ENCODE measurements at places on chromosomes 12 and 14. TPM values are rescaled to one million over a fixed set of nuclear protein-coding genes. Genes with fewer than 3 reads are reported as not detected.

DNA sequence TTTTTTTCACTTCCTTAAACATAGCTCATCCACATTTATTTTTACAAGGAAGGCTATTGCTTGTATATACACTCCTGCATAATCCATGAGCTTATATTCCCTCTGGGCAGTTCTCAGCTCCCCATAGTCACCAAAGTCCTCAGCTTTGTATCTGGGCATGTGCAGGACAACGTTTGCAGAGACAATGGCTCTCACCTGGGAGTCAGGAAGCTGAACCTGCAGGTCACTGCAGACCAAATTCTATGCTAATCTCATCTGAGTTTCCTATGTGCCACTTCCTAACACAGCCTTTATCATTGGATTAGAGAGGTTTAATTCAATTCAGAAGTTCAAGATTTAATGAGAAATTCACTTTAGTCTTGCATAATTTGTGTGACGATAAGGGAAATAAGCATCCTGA is 131.5 kb downstream of the KCNK10 start:
- no peak for DNase-seq

DNA sequence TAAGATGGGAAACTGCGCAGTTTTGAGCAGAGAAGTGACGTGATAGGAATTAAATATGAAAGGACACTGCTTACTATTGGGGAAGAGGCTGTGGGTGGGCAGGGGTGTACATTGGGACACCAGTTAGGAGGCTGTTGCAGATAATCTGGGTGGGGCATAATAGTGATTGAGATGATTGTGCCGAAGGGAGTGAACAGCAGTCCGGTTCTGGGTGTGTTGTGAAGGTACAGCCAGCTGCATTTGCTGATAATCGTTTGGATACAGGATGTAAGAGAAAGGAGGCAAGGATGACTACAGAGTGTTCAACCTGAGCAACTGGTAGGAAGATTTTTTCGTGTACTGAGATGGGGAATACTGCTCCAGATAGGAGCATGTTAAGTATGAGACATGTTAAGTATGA is 205.2 kb upstream of the NEDD1 start:
- no peak for DNase-seq

- DNase-seq = no peak
Measured at GRCh38 chr12:87756111-87756510, 273.1 kb downstream of the C12orf50 start.

DNA sequence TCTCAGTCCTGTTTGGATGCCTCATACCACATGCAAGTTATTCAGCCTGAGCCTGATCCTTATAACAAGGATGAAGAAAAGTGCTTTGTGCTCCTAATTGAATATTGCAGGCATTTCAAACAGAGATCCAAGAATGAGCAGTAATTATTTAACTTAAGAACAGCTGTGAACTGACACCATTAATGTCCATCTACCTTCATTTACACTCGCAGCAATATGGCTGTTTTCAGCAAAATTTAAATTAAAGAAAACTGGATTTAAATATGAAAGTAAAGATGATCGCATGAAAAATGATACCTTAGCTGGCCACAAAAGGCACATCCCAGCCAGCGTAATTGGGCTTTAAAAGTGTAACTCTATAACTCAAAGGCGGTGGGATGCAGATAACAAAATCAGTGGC is 466.3 kb downstream of the GALC start:
- no peak for DNase-seq

- no peak for DNase-seq
Measured at GRCh38 chr14:63638493-63638892, 3.2 kb downstream of the WDR89 start.

GRCh38 chr12:66640691-66641460 is 38.0 kb downstream of the GRIP1 start:
- no peak for DNase-seq

DNA sequence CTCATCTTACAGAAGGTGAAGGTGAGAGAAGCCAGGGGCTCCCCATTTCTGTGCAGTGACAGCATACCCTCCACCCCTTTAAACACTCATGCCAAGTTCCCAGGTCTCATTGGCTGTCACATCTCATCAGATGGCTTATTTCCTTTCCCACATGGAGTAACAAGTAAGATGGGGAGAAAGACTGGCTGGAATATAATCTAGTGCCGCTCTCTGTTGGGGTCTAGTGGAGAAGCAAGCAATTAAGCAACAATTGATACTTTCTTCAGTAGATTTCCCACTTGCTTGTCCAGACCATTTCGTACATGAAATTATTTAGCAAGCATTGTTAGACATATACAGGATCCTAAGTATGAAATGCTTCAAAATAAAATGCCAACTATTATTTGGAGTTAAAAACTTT is 92.2 kb downstream of the SLC5A8 start:
- no peak for DNase-seq

- DNase-seq = no peak
Measured at GRCh38 chr14:91356181-91356763, 61.3 kb downstream of the CCDC88C start.

GRCh38 chr14:100076133-100076532 is 10.9 kb downstream of the EVL start:
- peak; percentile 32 for DNase-seq

GRCh38 chr14:49955024-49955423 is 62.1 kb downstream of the ARF6 start:
- DNase-seq = no peak

DNA sequence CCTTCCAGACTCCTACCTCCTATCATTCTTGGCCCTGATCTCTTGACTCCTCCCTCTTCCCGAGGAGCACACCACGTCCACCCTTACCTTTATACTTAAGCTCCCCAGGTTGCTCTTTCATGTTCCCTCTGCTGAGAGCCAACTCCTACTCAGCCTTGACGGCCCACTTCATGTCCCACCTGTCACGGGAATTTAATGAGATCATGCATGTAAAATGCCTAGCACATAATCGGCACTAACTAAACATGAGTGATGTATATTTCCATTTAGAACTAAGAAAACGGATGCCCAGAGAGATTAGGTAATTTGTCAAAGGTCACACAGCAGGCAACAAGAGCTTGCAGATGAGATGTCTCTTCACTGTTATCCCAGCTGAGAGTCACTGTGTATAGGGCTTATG is 45.1 kb downstream of the NOS1 start:
- no peak for DNase-seq

DNA sequence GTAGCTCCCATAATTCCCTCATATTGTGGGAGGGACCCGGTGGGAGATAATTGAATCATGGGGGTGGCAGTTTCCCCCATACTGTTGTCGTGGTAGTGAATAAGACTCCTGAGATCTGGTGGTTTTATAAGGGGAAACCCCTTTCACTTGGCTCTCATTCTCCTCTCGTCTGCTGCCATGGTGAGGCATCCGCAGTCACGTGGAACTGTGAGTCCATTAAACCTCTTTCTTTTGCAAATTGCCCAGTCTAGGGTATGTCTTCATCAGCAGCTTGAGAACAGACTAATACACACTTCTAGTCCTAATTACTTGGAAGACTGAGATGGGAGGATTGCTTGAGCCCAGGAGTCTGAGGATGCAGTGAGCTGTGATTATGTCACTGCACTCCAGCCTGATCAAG is 64.4 kb downstream of the TMX1 start:
- DNase-seq = no peak

DNA sequence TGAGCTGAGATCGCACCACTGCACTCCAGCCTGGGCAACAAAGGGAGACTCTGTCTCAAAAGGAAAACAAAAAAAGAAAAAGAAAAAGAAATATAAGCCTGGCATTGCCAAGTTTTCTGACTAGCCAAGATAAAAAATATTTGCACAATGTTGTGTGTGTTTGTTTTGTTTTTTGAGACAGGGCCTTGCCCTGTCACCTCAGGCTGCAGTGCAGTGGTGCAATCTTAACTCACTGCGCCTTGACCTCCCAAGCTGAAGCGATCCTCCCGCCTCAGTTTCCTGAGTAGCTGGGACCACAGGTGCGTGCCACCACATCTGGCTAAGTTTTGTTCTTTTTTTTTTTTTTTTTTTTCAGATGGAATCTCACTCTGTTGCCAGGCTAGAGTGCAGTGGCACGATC is 5.5 kb upstream of the C12orf43 start:
- DNase-seq = no peak

GRCh38 chr12:130163461-130164215 is 1.4 kb downstream of the FZD10 start:
- no peak for DNase-seq

DNA sequence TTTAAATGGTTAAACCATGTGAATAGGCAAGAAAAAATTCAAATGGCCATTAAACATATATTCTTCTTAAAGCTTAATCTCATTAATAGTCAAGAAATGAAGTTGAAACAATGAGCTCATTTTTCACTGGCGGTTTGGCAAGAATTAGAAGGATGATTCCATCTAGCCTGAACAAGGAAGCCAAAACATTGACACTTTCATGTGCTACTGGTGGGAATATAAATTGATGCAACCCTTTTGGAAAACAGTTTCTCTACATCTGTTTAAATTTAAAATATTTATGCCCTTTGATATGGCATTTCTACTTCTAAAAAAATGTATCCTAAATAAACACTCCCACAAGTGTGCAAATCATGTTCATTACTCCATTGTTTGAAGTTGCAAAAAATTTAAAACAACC is 174.7 kb upstream of the HIF1A start:
- DNase-seq = no peak

DNA sequence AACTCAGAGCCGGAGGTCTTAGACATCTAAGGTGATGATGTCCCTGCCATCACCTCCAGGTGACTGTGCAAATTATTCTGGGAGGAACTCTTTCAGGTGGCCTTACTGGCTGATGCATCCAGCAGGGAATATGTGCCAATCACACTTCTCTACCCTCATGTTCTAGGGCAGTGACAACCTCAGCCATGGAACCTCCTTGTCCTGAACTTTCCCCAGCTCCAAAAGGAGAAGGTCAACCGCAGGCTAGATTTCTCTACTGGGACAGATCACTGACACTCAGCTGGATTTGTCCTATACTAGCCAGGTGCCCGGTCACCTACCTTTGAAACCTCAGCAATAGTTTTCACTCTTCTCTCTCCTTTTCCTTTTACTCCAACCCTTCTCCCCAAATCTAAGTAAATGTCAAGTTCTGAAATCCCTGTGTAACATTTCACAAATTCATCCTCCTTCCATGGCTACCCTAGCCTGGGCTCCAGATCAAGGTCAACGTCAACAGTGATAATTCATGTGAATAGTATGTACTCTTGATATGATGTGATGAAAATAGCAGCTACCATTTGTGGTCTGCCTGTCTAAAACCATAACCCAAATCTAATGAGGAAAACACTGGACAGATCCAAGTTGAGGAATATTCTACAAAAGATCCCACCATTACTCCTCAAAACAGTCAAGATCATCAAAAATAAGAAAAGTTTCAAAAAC is 115.0 kb upstream of the EGLN3 start:
- no peak for DNase-seq

DNA sequence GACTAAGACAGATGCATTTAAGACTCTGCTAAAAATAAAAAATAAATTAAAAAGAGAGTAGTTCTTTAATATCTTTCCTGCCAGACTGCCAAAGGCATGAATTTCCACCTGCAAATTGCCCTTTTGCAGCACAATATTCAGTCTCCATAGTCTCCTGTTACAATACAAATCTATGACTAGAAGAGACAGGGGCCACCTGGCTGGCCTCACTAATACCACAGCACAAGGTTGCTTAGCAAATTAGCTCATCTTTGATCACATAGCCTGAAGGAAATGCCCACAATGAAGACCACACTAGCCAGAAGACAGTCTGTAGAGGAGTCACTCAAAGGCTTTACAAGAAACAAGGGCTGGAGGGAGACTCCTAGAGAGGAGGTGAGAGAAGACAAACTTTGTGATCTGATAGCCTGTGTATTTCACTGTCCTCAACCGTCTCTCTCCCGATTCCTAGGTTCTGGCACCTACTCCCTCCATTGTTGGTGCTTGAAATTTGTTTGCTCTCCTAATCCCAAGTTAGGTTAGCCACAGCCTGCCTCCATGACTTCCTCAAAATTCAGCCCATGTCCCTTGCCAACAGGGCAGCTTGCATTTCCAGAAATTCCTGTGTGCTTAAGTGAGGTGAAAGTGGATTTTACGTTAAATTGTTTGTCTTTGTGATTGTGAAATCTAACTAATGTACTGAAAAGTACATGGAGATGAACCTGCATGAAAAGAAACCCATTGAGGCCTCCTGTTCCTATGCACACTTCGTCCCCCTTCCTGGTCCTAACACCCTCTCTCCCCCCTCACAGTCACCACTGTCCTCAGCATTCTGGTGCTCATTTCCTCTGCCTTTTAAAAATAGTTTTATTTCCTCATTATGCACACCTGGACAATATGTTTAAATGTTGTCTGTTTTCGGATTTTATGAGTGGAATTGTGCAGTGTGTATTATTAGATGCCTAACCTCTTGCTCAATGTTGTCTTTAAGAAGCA is 88.7 kb upstream of the PLXNC1 start:
- DNase-seq = no peak

DNA sequence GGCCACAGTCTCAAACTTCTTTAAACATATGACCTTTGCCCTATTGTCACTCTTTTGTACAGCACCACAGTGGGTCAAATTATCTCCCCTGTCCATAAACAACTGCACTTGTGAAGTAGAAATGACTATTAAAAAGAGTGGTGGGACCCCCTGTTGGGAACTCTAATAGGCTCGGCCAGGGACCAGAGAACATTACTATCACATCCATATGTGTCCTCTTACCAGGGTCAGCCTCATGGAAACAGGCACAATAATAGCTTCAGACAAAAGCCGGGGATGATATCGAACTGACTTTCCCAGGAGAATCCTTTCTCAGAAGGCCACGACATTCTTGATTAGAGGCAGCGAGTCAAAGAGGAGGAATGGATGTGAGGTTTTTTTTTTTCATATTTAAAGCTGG is 96.6 kb downstream of the NKX2-1 start:
- no peak for DNase-seq

Gene MYBPC1
- not detected for polyA plus RNA-seq

Gene PTGER2
- 289 TPM for polyA plus RNA-seq

Gene MGAT4C
- polyA plus RNA-seq = not detected

Gene DEPDC4
- polyA plus RNA-seq = not detected

Gene C1RL
- polyA plus RNA-seq = 7.2 TPM

Gene PPP1R1A
- polyA plus RNA-seq = not detected

Gene PMEL
- not detected for polyA plus RNA-seq

Gene MAP1LC3B2
- polyA plus RNA-seq = 5.8 TPM

Gene CMA1
- polyA plus RNA-seq = not detected

Gene RD3L
- polyA plus RNA-seq = not detected

Gene SOAT2
- 0.76 TPM for polyA plus RNA-seq

Gene PXN
- polyA plus RNA-seq = 146 TPM

Gene LRTM2
- polyA plus RNA-seq = not detected
